ENCODE measurements at places on chromosomes 3 and 15. TPM values are rescaled to one million over a fixed set of nuclear protein-coding genes. Genes with fewer than 3 reads are reported as not detected.

- peak; percentile 23 for DNase-seq
These were observed 73.3 kb upstream of the UBE2E2 start for GRCh38 chr3:23129817-23130216.

UBR1 gene
- 39.2 TPM for total RNA-seq

SERPINI2 gene
- not detected for total RNA-seq

DNA sequence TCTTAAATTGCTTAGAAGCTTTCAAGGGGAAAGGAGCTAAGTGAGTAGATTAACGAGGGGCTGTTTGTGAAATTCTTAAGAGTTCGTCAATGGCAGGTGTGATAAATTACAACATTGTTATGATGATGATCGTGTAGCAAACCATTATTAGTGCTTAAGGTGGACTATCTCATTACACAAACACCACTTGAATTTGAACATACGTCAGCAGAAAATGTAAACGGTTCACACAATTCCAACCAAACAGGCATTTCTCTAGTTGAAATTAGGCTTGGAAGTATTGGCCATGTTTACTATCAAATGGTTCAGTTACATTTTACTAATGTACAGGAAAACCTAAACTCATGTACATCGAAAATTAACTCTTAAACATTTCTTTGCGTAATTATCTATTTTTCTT is 102.8 kb downstream of the PYDC2 start:
- no peak for DNase-seq

DNA sequence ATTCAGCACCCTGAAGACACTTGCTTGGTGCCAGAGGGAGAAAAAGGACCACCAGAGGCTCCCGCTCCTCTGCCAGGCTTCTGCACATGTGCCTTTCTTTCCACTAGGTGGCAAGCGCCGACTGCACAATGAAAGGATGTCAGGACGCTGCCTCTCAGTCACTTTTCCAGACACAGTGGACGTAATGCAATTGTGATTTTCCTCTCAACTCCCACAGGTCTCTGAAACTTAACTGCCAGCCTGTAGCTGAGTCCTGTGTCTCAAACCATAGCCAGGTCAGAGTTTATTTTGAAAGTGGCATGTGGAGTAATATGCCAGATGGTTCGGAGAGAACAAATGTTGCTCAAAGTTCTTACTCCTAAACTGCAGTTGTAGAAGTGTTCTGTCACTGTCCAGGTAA is 162.9 kb downstream of the ITPR1 start:
- peak; percentile 47 for DNase-seq

DNA sequence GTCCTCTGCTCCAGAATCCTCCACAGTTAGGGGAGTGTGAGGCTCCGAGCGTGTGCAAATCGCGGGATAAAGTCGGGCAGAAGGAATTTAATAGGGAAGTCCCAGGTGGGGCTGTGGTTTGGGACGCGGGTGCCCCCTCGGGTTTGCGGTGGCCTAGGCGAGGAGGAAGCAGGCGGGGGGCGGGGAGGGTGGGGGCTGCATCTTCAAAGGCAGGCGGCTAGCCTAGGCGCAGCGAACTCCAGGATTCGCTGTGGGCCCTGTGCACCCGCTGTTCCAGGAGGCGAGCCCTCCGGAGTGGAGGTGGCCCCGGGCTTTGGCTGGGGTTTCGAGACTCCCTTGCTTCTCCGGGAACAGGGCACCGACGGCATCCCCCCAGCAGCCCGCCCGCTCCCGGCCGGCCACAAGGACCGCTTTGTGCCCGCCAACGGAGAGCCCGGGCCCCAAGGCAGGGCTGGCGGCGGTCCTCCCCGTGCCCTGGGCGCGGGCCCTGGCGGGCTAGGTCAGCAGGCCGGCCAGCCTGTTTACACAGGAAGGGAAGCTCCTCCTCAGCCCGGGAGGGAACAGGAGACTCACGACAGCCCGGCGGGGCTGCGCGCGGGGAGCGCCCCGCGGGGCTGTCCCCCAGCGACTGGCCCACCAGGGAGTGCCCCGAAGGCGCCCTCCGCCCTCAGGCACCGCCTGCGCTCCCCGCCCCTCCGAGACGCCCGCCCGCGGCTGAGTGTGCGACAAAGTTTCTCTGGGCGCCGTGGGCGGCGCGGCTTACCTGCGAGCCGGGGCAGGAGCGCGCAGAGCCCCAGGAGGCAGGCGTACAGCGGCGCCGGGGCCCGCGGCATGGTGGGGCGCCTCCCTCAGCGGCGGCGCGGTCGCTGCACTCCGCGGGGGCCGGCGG is 753 bp downstream of the ITGB5 start:
- peak; percentile 57 for DNase-seq

DNA sequence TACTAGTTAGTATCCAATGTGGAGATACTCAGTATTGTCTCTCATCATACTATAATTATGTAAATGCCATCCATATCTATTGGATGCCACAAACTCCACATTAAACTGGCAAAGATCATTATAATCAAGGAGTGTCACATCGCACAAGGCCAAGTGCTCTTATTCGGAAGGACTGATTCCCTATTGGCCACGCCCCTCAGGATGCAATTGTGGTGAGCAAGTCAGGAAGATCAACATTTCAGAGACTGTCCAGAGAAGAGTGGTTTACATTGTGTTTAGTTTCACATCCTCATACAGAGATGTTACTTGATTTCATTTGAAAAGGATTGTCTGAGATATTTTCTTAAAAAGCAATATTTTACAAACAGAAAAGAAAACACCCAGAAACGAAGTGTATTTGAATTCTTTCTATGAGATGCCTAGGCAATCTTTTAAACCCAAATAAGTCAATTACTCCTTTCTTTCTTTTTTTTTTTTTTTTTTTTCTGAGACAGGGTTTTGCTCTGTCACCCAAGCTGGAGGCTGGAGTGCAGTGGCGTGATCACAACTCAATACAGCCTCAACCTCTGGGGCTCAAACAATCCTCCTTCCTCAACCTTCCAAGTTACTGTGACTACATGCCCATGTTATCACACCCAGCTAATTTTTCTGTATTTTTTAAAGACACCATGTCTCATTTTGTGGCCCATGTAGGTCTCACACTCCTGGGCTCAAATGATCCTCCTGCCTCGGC is 369.1 kb downstream of the RBMS3 start:
- peak; percentile 20 for DNase-seq
